SK-N-SH (cell line): ENCODE measurements at places on chromosomes 11 and 22. TPM values are rescaled to one million over a fixed set of nuclear protein-coding genes. Genes with fewer than 3 reads are reported as not detected.

- no peaks in the 10 kb centered on the region for H3K4me1 ChIP-seq
- no peak overlapping the region for H3K27ac ChIP-seq
- DNase-seq, result no peak
- H3K27me3 ChIP-seq, result no peaks in the 10 kb centered on the region
- H3K36me3 ChIP-seq, result no peaks in the 10 kb centered on the region
These were observed 624.7 kb downstream of the BUD13 start for GRCh38 chr11:116148056-116148455.

DNA sequence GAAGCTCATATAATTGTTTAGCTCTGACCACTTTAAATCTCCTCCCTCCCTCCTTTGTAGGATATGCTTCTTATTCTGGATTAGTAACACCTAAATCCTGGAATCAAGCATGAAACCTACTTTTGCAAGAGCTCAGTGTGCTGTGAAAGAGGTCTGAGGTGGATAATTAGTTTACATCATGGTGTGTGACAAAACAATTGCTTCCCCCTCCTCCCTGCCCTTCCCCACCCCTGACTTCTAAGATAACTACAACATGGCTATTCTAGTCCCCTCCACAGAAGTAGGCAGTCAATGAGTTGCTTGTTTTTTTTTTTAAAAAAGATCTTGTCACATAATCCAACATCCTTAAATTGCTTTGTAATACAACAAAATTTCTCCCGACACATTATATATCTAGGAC, 314.0 kb downstream of the CADM1 start:
- H3K27me3 ChIP-seq, result no peaks in the 10 kb centered on the region
- no peak overlapping the region for H3K4me3 ChIP-seq
- peaks cover 2% of the 10 kb centered on the region; the same call in 1 of the 2 replicates for H3K36me3 ChIP-seq
- no peaks in the 10 kb centered on the region; the same call in 1 of the 2 replicates for H3K4me1 ChIP-seq

DNA sequence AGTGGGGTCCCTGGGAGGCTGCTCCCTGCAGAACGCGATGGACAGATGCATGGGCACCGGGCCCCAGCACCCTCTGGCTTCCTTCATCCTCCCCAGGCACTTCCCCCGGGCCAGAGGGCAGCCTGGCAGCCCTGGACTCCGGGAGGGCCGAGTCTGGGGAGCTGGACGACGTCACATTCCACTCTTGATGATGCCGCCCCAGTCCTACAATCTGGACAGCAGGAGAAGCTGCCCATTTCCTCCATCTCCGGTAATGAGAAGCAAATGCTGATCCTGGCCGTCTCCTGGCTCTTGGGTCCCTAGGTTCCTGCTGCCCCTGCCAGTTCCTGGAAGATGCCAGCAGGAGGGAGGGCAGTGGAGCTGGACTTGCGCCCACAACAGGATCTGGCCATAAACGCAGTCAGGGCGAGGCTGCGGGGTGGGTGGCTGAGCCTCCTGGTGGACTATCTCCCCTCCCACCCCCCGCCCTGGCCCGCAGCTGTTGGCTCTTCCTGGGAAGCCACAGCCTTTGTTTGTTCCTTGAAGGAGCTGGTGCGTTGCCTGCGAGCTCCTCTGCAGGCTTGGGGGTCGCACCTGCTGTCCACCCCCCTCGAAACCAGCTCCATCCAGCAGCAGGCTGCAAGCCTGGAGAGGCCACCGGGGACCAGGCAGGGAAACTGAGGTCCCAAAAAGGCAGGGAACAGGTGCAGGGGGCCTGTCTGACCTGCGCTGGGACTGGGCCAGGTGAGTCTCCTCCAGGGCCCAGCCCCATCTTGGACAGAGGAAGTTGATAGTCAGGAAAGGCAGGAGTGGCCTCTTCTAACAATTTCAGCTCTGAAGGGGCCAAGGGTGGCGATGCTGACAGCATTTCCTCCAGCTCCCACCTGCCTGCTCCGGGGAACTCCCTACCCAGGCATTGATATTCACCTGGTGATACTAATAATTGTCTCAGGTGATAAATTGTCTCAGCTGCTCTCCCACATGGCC, 17.9 kb upstream of the MUC6 start:
- no peaks in the 10 kb centered on the region for H3K27me3 ChIP-seq
- H3K36me3 ChIP-seq, result no peaks in the 10 kb centered on the region
- no peaks in the 10 kb centered on the region for H3K4me1 ChIP-seq
- no peak overlapping the region for H3K4me3 ChIP-seq

GRCh38 chr11:128506999-128507611, 80.3 kb downstream of the ETS1 start:
- peak; percentile 53 for DNase-seq
- H3K4me1 ChIP-seq, result peaks cover 62% of the 10 kb centered on the region
- no peaks in the 10 kb centered on the region for H3K27me3 ChIP-seq
- peak overlapping the region; percentile 90 for H3K27ac ChIP-seq

- no peaks in the 10 kb centered on the region for H3K27me3 ChIP-seq
- no peak for DNase-seq
- H3K27ac ChIP-seq, result no peak overlapping the region
- H3K4me3 ChIP-seq, result no peak overlapping the region
- no peaks in the 10 kb centered on the region for H3K4me1 ChIP-seq
These were observed 78.9 kb downstream of the SFI1 start for GRCh38 chr22:31575190-31575589.

Gene OR4A16
- polyA plus RNA-seq, result not detected in 2 replicates

Gene CRYBA4
- polyA plus RNA-seq, result not detected in 2 replicates

Gene ADORA2A
- polyA plus RNA-seq, result 9.3 and 12.0 TPM in 2 replicates

Gene OR51B5
- 0.15 and 0.29 TPM in 2 replicates for polyA plus RNA-seq

Gene UPK3A
- not detected in 2 replicates for polyA plus RNA-seq

Gene ZC3H7B
- polyA plus RNA-seq, result 21.7 and 27.1 TPM in 2 replicates

Gene RFPL1
- polyA plus RNA-seq, result not detected in 2 replicates
